CD4-positive, alpha-beta T cell treated with Interleukin-17A for 1 hour (primary cell): ENCODE measurements at places on chromosomes 16 and 17.

DNA sequence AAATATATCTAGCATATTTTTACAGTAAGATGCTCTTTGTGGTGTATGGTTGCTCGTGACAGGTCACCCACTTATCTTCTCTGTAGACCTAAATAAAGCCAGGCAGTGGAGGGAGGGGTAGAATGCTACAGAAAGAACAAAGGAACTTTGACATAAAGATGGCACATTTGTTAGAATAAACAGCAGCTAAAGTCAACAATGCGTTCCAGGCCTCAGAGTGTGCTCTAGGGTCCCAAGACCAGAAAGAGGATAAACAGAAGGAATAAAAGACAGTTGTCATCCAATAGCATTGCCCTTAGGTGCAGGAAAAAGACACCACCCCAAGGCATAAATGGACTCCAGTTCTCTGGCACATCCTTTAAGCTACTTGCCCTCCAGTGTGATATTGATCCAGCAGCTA is 523.0 kb upstream of the CDH11 start:
- no peak for DNase-seq

DNA sequence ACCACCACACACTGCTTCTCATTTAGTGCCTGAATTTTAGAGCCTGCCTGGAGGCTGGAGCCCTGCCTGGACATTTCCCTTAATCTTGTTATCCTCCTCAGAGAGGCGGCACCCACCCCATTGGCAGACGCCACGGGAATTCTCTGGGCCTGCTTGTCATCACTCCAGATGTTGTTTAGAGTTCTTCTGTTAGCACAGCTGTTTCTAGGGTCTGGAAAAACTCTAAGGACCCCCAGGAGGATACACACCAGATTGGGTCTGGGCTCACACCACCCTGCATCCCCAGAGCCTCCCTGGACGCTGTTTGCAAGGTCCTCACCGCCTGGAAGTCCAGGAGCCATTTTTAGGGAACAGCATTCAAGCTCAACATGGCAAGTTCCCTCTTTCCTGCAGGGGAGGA is 565 bp upstream of the XAF1 start:
- no peak for DNase-seq

DNA sequence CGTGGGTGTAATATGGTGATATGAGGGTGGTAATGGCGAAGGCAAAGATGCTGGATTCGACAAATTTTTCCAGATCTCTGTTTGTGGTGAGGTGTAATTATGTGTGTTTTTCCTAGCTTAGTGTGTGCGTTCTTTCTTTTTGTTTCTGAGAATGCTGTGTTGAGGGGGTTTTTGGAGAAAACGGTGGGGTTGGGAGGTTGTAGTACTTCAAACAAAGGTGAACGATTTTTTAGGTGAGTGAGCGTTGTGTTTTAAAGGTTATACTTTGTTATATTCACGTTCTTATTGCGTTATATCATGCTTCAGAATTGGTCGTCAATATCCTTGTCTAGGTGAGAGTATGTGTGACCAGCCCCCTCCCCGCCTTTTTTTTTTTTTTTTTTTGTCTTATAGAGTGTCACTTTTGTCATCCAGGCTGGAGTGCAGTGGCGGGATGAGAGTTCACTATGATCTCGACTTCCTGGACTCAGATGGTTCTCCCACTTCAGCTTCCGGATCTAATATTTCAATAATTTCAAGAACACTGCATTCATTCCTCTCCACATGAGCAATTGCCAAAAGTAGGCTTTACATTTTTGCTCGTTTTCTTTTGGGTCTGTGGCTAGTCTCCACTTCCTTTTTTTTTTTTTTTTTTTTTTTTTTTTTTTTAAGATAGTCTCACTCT is 82.2 kb upstream of the RNU2-1 start:
- DNase-seq, result no peak

GRCh38 chr17:34820248-34820801 is 140.9 kb downstream of the CCT6B start:
- DNase-seq, result no peak

DNA sequence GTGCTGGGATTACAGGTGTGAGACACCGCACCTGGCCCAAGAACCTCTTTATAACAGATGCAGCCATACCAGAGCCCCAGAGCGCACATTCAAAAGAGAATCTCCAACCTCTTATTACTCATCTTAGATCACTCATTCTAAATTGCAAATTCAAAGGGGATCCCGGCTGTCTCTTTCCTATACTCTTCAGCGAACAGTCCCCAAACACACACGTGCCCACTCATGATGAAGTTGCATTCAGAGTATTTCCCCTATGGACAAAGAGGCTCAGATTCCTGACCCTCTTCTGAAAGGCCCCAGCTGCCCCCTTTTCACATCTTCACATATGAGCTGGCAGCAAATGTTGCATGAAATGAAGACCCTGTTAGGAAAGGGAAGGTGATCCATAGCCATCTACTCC is 22.5 kb upstream of the ABR start:
- no peak for DNase-seq

GRCh38 chr17:11948789-11949188 is 48.5 kb downstream of the ZNF18 start:
- no peak for DNase-seq

DNA sequence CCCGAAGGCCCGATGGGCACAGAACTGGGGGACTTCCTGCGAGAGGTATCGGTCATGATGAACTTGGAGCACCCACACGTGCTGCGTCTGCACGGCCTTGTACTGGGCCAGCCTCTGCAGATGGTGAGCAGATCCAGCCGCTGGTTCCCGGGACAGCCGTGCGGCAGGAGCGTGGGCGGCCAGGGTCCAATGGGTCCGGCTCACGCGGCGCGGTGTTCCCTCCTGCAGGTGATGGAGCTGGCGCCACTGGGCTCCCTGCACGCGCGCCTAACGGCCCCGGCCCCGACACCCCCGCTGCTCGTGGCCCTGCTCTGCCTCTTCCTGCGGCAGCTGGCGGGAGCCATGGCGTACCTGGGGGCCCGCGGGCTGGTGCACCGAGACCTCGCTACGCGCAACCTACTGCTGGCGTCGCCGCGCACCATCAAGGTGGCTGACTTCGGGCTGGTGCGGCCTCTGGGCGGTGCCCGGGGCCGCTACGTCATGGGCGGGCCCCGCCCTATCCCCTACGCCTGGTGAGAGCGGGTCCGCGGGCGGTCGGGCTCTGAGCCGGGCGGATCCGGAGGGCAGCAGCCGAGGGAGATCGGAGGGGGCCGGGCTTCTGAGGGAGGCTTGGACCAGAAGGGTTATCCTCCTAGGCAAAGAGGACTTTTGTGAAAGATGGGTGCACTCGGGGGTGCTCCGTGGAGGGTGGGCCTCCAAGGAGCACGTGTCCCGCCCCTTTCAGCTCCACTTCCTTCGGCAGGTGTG is 3.0 kb downstream of the TNK1 start:
- peak; percentile 84 for DNase-seq

- no peak for DNase-seq
Measured at GRCh38 chr16:10968498-10968897, 24.1 kb downstream of the CLEC16A start.

GRCh38 chr17:4949321-4950074 is 1.2 kb upstream of the PFN1 start:
- DNase-seq, result peak; percentile 90

DNA sequence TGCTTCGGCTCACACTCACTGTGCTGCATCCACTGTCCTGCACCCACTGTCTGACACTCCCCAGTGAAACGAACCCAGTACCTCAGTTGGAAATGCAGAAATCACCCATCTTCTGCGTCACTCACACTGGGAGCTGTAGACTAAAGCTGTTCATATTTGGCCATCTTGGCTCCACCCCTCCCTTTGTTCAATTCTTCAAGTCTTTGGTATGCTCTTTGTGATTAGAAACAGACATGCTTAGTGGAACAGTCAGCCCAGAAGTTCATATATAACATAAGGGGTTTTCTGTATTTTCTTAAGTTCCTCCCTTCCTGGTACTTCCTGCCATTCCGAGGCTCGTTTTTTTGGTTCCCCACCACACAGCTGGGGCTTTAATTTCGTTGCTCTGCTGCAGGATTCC is 398.5 kb upstream of the DYNLRB2 start:
- DNase-seq, result no peak

DNA sequence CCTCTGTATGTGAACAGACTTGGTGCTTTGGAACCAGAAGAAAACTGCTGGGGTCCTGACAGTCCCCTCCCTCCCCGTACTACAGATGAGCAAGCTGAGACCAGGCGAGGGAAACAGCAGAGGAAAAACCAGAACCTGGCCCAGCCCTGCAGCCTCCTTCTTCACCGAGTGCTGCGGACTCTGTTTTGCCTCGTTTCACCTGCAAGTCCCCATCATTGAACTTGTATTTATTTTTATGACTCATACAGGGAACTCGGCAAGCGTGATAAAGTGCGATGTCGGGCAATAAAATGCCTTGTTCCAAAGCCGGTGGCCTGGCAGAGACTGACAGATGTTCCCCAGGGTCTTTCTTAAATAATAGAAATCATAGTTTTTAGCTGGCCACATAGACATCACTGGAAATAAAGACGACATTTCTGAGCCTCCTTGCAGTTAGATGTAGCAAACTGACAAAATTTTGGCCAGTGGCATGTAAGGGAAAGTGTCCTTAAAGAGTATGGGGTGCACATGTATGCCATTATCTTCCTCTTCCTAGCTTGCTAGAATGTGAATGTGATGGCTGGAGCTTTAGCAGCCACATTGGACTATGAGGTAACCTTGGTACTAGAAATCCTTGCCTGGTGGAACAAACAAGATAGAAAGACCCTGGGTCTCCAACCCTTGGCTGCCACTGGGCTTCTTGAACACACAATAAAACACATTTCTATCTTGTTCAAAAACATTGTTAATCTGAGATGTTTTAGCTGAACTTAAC is 128.6 kb downstream of the IRF8 start:
- no peak for DNase-seq

DNA sequence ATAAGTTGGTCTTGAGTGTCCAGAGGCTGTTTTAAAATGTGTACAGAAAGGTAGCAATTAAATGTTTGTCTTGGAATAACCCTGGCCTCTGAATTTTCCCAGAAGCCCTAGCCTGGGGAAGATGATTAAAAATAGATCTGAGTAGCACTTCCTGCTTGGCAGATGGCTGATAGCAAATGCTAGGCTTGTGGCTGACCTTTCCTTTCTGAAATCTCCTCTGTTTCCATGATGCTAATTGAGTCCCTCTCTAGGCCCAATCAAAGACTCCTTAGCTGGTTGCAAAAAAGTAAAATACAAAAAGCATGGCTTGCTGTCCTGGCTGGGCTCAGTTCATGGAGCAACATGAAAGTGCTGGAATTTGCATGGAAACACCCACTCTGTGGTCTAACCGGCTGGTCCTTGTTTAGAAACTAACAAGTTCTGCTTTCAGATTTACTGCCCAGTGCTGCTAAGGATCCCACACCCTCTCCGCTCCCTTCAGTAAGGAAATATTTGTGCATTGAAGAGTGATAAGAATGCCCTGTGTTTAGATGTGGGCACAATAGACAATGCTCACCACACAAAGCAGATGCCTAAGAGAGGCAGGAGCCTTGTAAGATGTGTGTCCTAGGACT is 40.8 kb downstream of the YPEL2 start:
- no peak for DNase-seq

- DNase-seq, result no peak
Measured at GRCh38 chr17:17063546-17064122, 21.4 kb downstream of the MPRIP start.
